ENCODE measurements at places on chromosomes 7 and 10.
A peak's percentile ranks its signal among the peaks of the same experiment; 100 is the strongest.

DNA sequence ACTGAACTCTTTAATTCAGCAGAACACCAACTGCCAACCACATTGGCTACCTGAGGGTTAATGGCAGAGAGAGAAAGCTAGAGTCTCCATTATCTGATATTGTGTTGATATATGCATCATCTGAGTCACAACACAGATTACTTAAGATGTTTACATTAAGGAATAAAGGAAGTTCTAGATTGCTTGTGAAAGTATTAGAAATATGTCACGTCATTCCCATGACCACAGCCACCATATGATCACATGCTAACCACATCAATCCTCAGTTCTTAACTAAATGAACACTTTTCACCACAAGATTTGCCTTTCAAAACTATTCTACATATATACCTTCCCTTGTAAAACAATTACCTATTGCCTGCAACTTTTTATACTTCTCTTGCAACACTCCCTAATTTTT is 337.9 kb downstream of the FGFR2 start:
- DNase-seq: no peak

- DNase-seq: peak; percentile 32
Measured at GRCh38 chr7:28481091-28481926, 69.0 kb downstream of the CREB5 start.

GRCh38 chr10:101189461-101190401 is 39.5 kb downstream of the LBX1 start:
- no peak for DNase-seq

DNA sequence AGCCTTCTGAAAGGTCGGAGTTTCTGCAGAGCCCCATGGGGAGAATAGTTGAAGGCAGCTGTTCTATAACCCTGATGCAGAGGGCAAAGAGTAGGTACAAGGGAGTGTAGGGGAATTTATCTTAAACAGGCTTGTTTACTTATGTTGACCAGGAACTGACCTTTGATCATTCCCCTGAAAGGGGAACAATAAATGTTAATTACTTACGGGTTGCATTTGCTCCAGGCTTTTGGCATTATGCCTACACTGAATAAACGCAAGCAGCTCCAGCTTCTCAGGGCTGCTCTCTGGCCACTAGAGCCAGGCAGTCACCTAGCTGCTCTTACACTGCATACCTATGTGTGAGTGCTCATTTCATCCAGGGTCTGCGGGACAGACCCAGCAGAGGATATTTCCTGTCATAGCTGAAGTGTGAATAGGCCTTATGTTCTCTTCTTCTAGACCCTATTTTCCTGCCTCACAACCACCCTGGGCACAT is 26.9 kb upstream of the ABCA13 start:
- DNase-seq: no peak

- no peak for DNase-seq
Measured at GRCh38 chr10:83205861-83206260, 933.4 kb upstream of the GHITM start.

GRCh38 chr7:31640381-31640780 is 46.6 kb upstream of the PPP1R17 start:
- DNase-seq: no peak

DNA sequence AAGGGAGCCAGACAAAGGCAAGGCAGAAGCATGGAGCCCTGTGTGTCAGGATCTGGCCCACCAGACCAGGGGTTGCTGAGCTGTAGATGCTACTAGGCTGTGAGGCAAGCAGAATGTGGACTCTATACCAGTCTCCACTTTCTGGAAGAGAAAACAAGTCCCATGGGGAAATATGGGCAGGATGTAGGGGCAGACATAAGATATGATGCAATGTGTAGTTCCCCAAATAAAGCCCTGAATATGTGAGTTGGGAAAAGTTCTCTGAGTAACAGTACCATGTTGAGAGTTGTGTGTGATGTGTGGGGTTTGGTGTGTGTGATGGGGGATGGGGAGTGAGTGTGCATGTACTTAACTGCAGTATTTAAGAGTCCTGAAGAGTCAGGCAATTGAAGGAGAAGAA is 62.3 kb downstream of the NPSR1 start:
- DNase-seq: no peak

GRCh38 chr10:76396134-76396533 is 964.7 kb downstream of the LRMDA start:
- DNase-seq: no peak
